ENCODE measurements at places on chromosomes 3 and 15.

GRCh38 chr3:34886443-34886842 is 752.9 kb upstream of the ARPP21 start:
- no peak for DNase-seq

- DNase-seq, result peak; percentile 89
Measured at GRCh38 chr3:131543714-131544113, 40.9 kb upstream of the MRPL3 start.

- no peak for DNase-seq
Measured at GRCh38 chr15:68192117-68192516, 13.0 kb downstream of the CALML4 start.

- no peak for DNase-seq
Measured at GRCh38 chr3:42712688-42713372, 10.2 kb upstream of the HHATL start.

DNA sequence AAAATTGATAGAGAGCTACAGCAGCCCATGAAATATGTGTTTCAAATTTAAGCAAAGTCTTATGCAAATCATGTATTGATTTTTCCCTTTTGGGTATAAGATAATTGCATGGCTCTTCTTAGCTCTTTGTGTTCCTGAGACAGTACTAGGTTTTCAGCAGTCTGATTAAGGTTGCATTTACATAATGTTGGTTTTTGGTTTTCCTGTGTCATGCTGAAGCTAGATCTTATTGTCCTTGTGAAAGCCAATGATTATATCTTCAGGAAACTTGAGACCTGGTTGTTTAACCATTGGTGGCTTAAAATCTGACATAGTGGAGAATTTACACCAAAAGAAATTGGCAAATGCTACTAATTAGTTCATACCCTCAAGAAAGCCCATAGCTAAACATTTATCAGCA is 392.6 kb downstream of the ZPLD1 start:
- no peak for DNase-seq

- DNase-seq, result peak; percentile 44
Measured at GRCh38 chr15:58748852-58749531, 515 bp downstream of the ADAM10 start.

DNA sequence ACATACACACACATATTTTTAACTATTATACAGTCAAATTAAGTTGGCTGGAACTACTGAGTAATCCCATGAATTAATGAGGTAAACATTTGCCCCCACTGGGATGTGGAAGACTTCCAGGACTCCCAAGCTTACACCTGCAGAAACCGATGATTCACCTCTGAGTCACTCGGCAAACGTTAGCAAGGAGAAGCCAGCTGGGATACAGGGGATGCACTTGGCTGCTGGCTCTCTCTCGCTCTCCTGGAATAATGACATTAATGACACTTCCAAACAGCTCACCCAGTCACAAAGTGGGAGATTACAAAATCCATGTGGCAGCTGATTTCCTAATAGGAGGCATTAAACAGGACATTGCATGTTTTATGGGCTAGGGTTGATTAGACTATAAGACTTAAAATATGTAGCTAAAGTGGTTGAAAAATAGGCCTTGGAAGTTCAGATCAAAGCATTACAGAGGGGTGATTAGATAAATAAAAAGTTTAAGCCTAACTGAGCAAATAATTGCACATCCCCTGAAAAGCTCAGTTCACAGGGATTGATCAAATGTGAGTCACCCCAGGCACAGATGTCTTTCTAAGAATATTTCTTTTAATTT is 500.9 kb downstream of the SOX2 start:
- DNase-seq, result peak; percentile 95

DNA sequence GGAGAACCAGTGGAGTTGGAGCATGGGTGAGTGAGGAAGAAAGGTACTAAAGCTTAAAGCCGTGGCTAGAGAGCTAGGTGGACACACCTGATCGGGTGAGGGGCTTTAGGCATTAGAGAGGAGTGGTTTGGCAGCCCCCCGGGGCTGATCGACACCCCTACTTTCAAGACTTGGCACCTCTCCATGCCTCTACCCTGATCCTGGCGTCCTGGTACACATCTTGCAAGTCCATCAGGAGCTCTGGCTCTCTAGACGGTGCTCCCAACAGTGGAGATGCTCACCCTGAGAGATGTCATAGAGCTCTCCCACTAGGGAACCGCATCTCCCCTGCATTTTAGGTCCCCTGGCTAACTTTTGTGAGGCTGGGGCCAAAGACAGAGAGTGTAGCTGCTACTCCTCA is 98.1 kb downstream of the XXYLT1 start:
- no peak for DNase-seq

DNA sequence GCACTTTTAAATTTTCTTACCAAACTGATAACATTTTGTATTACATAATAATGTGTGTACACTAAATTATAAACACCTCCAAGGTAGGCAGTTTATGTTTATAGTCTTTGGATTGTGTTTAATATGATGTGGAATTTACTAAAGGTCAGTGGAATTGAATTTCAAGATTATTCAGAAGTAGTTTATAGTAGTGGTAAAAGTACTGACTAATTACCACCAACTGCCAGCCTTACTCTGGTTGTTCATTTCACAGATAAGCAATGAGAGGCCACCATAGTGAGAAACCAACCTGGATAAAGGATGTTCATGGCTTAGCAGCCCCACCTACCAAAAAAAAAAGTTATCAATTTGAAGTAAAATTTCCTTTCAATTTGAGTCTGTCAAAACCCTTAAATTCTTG is 54.0 kb upstream of the EIF5A2 start:
- no peak for DNase-seq

DNA sequence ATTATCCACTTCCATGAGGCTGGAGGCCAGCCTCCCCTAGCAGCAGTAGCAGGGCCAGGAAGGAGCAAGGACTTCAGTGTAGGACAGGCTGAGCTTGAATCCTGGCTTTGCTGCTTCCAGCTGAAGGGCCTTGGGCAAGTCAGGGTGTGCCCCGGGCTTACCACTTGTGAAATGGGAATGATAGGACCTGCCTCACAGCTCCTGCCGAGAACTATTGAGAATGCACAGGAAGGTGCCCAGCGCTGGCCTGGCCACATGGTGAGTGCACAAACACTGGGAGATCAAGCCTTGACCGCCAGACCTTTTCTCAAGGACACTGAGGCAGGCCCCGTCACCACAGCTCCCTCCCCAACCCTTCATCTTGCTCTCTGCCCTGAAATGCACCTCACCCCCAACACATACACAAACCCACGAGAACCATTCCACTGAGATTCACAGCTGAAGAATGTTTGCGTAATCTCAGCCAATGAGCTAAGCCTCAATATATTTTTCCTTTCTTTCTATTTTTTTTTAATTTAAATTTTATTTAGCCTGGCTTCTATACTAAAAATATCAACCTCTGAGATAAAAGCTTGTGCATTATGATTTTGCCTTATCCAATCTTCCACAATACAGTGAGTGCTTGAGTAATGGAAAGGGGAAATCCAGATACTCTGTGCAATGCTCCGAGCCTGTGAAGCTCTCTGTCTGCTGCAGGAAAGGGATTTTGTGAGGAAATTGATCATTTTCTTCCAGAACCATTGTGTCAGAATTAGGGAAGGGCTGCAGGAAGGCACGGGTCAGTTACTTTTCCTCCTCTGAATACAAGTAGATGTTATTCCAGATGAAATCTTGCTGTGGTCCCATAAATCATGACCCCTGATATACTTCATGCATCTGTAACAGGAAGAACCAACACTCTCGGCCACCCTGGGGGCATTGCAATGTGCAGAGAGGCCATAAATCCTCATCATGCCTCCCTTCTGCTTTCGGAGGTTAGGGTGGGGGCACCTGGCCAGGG is 193.9 kb downstream of the TLE3 start:
- DNase-seq, result no peak

DNA sequence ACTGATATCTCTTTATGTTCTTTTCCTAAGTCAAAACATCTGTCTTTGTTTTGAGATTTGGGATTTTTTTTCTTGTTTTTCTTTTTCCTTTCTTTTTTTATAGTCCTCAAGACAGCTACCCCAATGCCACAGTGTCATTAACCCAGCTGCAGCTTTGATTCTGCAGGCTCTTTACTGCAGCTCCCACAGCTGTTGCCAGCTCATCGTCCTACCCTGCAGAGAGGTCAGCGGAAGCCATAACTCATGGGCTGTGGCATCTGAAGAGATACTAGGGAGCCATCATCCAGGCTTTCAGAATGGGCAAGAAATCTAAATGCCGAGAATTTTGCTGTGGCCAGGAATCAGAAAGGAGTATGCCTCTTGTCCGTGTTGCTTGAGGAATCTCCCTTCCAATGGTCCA is 44.3 kb upstream of the SLC24A5 start:
- no peak for DNase-seq

DNA sequence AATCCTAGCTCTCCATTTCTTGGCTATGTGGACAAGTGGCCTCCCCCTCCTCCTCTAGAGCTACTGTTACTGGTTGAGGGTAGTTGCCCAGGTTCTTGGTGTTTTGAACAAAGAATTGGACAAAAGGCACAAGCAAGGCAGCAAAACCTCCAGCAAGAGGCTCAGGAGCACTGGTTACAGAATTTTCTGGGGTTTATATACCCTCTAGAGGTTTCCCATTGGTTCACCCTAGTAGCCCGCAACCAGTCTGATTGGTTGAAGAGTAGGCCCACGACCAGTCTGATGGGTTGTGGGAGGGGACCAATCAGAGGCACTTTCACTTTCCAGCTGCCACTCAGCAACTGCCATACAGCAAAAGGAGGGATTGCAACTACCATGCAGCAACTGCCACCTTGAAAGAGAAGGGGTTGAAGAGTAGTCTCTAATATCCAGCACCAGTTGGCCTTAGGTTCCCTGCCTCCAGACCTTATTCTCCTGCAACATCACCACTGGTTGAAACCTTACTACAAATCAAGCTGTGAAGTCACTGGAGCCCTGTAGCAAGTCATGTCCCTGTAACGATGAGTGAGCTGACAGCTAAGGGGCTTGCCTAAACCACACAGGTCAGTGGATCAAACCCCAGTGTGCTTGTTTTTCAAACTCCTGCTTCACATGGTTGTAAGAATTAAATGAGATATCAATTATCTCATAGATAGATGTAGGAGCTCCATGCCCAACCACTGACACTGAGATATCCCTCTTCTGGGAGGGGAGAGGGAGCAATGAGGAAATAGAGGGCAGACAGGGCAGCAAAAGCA is 2.9 kb upstream of the C15orf39 start:
- DNase-seq, result peak; percentile 31

DNA sequence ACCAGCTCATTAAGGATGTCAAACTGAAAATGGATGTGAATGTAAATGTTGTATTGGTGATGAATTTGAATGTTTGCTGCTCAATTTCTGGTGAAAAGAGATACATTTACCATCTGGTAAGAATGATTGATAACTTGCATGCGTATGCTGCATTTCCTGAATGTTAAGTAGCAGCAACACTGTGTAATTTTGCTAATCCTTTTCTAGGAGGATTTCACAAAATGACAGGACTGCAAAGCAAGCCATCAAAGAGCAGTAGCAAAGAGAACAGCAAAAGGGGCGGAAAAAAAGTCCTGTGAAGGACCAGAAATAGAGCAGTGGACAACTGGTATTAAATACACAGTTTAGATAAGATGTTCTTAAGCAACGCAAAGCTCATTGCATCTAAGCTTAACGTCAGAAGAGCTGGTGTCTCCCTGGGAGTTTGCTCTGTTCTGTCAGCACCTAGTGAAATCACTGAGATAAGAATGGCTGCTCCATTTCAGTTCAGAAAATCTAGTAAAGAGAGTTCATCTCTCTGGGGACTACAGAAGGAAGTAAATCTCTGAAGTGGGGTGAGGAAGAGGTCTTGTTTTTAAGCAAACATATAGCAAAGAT is 23.5 kb upstream of the PAQR5 start:
- DNase-seq, result no peak

DNA sequence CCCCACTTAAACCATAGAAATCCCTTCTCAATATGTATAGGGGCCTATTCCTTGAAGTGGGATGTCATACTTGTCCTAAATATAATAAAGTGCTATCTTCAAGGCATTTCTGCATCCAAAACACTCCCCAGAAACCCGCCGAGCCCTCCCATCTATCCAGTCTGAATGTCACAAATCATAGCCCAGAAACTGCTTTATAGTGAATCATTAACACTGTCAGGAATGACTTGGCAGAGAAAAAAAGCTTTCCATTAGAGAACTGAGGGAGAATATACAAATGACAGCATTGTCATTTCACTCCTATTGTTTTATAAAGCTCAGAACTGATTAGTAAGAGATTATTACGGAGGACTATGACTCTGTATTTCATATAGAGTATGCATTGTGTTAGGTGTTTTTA is 48.4 kb upstream of the MEIS2 start:
- no peak for DNase-seq

DNA sequence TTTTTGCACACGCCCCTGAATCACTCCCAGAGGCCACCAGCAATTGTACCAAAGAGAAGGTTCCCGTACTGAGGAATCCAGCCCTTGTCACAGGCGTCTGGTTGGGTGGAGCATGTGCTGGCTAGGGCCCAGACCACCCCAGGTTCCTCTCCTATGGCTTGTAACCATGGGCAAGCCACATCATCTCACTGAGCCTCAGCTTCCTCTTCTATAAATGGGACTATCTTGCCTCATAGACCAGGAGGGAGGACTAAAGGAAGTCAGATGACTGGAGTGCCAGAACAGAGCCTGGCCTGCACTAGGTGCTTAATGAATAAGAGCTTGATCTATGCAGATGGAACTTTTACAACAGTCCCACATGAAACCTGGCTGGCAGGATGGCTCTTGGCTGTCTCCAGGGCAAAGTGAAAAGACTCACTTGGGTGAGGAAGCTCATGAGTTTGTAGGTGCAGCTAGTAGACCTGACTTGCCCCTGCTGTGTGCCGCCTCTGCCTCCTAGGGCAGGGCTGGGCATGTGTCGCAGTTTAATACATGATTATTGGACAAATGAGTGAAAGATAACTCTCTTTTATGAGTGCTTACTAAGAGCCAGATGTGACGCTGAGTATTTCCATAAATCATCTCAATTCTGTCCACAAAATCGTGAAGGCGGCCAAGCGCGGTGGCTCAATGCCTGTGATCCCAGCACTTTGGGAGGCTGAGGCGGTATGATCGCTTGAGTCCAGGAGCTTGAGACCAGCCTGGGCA is 29.3 kb downstream of the CTSH start:
- DNase-seq, result peak; percentile 32

- peak; percentile 28 for DNase-seq
Measured at GRCh38 chr3:23761440-23761896, 44.3 kb upstream of the UBE2E1 start.

- DNase-seq, result no peak
Measured at GRCh38 chr15:92667970-92668485, 12.5 kb upstream of the FAM174B start.
